ENCODE measurements at places on chromosomes 1 and 21.
A peak's percentile ranks its signal among the peaks of the same experiment; 100 is the strongest.

DNA sequence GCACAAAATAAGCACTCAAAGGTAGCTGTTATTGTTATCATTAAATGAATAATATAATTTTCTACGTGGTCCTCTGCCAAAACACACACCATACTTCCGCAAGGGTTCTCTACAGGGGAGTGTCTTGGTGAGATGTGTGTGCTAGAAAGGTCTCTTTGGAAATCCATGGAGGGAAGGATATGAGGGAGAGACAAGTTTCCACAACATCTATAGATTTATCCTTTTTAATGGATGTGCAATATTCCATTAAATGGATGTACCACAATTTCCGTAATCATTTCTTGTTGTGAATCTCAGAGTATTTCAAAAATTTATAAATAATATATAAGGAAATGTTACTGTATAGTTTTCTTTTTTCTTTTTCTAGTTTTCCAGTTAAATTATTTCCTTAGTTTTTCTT lies 2.6 kb upstream of the TNFRSF8 start:
- no peak for DNase-seq

GRCh38 chr1:216005916-216006315 lies 417.3 kb downstream of the USH2A start:
- no peak for DNase-seq

- no peak for DNase-seq
Measured at GRCh38 chr1:240004086-240004749, 87.5 kb upstream of the FMN2 start.

DNA sequence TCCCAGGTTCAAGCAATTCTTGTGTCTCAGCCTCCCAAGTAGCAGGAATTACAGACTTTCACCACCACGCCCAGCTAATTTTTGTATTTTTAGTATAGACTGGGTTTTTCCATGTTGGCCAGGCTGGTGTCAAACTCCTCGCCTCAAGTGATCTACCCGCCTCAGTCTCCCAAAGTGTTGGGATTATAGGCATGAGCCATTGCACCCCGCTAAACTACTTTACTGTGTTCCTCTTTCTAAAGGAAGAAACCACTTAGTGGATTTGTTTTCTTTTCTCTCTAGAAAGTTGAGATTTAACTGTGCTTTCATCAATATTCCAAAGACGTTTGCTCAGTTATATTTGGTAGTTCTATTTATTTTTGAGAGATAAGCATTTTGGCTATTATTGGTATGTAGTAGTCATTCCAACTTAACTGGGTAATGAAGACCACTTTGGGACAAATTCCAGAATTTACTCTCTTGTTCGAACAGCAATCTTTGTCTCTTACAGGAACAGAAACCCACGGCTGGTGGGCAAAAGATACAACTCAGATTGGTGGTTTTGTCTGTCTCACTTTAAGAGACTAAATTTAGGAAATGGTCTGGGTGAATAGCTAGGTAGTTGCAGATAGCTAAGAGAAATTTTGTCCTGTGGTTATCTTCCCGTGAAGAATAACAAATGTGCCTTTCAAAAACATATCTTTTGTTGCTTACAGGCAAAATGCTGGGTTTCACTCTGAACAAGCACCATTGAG lies 103.5 kb upstream of the CD55 start:
- DNase-seq = no peak

DNA sequence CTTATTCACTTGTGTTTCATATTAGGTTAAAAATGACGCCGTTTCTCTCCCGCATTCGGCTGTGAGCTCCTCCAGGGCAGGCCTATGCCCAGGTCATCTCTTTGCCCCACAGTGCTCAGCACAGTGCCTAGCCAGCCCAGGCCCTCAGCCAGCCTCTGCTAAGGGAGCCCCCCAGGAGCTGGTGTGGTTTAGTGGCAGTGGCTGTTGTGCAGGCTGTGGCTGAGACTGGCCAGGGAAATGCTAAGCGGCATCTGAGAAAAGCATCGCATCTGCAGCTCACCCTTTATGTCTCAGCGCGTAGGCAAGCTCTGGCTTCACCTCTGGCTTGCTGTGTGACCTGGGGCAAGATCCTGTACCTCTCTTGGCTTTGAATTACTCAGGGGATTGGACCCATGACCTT lies 275.1 kb downstream of the TRABD2B start:
- no peak for DNase-seq

DNA sequence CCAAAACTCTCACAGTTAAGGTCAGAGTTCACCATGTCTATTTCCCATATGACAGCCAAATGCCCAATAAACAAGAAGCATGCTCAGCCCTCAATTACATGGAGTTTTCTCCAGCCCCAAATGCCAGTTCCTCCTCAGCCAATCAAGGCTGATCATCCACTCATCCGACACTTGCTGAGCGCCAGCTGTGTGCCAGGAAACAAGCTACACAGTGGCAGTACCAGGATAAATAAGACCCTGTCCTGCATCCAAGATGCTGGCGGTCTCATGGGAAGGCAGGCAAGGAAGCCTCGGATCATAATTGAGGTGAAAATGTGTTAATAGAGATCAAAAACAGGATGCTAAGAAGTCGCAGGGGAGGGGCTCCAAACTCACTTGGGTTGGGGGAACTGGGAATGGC lies 7.7 kb downstream of the ZBTB17 start:
- no peak for DNase-seq

DNA sequence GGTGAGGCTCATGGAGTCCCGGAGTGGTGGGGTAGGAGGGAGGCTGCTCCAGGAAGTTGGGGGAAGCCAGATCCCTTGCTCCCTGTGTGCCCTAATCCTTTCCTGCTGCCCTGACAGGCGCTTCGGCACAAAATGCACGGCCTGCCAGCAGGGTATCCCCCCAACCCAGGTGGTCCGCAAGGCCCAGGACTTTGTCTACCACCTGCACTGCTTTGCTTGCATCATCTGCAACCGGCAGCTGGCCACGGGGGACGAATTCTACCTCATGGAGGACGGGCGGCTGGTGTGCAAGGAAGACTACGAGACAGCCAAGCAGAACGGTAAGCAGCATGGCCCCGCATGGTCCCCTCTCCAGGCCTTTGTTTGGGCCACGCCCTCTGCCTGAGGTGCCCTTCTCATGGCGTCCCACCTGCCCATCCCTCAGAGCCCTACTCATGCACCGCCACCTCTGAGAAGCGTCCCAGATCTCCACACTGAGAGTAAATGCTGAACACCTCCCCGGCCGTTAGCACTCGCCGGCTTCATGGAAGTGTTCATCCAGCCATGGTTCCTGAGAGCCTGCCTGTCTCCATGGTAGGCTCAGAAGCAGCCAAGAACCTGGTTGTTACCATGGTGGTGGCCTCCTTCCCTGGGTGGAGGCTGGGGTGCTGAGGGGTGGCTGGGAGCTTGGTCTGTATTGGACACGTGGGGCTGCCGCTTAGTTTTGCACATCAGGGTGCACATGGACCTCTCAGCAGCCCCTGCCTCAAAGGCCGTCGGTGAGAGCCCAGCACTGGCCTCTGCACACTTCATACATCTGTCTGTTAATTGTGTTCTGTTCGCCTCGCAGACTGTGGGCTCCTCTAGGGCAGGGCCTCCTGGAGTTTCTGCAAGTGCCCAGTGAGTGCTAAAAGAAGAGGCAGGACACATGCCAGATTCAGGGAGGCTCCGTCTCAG lies 36.5 kb downstream of the LHX4 start:
- no peak for DNase-seq

DNA sequence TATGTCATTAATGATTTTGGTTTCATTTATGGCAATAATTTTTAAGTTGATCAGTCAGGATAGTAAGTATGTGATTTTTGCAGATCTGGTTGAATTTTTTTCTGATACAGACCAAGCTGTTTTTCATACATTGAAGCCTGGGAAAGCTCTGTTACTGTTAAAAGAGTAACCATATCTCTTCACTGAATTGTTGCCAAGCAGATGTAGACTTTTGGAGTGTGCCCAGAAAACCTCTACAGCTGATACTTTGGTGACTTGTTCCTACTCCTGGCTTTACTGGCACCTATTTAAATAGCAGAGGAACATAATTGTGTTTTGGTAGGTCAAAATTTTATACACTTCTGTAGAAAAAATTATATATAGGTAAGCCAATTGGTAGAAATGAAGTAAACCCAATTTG lies 49.4 kb downstream of the NFIA start:
- DNase-seq = no peak

- no peak for DNase-seq
Measured at GRCh38 chr21:38534591-38534990, 36.3 kb upstream of the ERG start.

- DNase-seq = no peak
Measured at GRCh38 chr1:37905727-37906126, 41.1 kb downstream of the INPP5B start.

- DNase-seq = no peak
Measured at GRCh38 chr21:17805966-17806365, 13.2 kb downstream of the C21orf91 start.

- DNase-seq = no peak
Measured at GRCh38 chr1:15519625-15520024, 4.4 kb downstream of the CASP9 start.

DNA sequence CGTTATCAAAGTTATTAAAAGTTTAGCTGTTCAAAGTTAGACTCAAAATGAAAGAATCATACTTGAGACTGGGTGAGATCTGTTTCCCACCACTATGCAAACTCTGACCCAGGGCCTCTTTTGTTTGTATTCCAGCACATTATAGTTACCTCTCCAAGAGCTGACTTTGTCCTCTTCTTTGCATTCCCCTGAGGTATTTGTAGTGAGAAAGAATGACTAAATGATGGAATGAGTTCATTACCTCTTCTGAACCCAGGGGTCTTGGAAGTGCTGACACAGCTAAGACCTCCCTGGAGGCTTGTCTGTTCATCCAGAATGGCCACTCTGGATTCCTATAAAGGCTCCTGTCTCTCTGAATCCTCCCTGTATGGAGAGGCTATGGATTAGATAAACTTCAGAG lies 62.4 kb downstream of the FGGY start:
- no peak for DNase-seq

DNA sequence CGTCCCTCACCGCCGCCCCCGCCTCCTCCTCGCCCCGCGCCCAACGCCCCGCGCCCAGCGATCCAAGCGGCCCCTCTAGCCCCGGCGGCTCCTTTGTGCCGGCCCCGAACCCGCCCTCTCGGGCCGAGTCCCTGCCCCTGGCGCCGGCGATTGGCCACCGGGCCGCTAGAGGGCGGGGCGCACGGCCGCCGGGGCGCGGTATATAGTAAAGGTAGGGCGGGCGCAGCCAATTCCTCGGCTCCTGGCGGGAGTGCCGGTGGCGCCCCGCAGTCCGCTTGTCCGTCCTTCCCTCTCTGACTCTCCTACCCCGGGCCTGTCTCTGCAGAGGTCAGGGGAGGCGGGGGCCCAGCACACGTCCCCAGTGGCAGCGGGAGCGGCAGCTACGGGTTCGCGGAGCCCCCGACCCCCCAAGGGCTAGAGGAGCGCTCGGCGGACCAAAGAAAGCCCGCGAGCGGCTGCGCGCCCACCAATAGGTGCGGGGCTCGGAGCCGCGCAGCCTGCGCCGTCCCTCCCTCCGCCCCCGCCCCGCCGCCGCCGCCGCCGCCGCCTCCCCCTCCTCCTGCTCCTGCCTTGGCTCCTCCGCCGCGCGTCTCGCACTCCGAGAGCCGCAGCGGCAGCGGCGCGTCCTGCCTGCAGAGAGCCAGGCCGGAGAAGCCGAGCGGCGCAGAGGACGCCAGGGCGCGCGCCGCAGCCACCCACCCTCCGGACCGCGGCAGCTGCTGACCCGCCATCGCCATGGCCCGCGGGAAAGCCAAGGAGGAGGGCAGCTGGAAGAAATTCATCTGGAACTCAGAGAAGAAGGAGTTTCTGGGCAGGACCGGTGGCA lies at the start of gene ATP1B1:
ATP1B1 (plus strand) TSS at position 596 of the 826 bp plus-strand sequence; CDS start at position 736, 140 bp downstream.
- peak; percentile 69 for DNase-seq

- no peak for DNase-seq
Measured at GRCh38 chr21:46181436-46181835, 2.8 kb downstream of the SPATC1L start.

DNA sequence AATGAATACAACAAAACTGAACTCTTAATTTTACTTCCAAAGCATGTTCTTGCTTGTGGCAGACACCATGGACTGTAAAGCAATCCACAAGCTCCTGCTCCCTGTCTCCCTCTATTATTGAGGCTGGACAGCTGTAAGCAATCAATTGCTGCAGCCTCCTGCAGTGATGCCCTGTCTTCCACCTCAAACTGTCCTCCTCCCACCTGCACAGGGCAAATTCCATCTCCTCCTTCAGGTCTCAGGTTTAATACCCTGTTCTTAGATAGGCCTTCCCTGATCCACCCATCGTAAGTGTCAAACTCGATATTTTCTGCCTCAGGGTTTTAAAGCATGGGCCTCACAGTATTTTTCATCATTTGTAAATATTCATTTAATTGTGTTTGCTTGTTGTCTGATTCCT lies 81.8 kb downstream of the LYST start:
- no peak for DNase-seq

DNA sequence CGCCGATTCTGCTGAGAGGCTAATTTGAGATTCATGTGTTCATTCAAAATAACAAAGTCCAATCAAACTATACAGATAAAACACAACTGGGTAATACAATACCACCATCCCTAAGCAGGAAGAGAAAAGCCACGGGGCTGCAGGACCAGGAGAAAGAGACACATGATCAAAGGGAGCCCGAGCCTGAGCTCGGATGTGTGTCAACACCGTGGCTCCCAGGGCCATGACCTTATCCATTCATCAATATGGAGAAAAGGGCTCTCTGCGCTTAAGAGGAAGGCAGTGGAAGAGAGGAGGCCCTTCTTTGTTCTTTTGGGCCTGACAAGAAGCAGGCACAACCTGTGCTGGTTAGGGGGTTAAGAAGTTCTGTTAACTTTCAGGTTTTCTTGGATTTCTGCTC lies 56.7 kb downstream of the HUNK start:
- DNase-seq = no peak

DNA sequence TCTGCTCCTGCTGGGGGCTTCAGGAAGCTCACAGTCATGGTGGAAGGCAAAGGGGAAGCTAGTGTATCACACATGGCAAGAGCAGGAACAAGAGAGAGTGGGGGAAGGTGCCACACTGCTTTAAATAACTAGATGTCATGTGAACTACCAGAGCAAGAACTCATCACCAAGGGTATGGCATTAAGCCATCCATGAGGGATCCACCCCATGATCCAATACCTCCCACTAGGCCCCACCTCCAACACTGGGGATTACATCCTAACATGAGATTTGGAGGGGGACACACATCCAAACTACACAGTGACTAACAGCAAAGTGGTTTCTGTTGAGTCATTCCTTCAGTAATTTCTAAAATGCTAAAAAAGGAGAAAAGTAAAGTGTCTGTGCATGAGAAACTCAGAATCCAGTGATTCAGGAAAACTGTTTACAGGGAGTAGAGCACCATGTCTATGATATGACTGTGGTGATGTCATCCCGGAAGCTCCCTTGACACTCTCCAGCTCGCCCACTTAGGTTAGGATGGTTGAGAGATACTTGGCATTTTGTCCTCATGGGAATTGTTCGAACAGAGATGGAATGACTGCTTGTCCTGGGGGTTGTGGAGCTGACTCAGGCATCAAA lies 50.3 kb downstream of the CHD1L start:
- no peak for DNase-seq

Data from activated CD4-positive, alpha-beta T cell treated with anti-CD3 and anti-CD28 coated beads, Interleukin-2, amount 50 U/mL, for 4 hours (primary cell).